ENCODE measurements at places on chromosomes 7 and 10.

- no peak for DNase-seq
Measured at GRCh38 chr10:130196511-130197487, 60.6 kb downstream of the GLRX3 start.

GRCh38 chr10:14560274-14560673 lies 214.4 kb downstream of the FAM107B start:
- no peak for DNase-seq

GRCh38 chr7:111029574-111030251 lies 61.2 kb upstream of the LRRN3 start:
- DNase-seq = no peak

GRCh38 chr7:26694141-26694540 lies 170.2 kb downstream of the SKAP2 start:
- no peak for DNase-seq

GRCh38 chr7:129550693-129551360 lies 48.5 kb downstream of the SMKR1 start:
- no peak for DNase-seq

Data from GM19239 (cell line).